ENCODE measurements at places on chromosomes 11 and 22.

DNA sequence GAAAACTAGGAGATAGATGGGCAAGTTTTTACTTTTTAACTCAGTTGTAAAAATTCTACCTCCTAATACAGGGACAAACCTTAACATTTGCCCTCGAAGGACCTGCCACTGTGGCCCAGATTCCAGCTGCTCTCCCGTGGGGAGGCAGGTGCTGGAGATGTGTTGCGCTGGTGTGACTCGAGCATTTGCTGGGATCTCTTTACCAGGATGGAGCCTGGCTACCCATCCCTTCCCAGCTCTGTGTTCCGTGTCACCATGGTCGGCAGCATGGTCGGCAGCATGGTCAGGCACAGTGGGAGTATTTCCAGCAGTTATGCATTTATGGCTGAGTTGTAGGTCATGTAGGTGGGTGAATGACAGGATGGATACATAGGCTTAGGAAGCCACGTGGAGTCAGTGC is 41.1 kb downstream of the OTOG start:
- no peak for DNase-seq

GRCh38 chr11:107799218-107799859 is 59.2 kb downstream of the SLC35F2 start:
- peak; percentile 54 for DNase-seq

DNA sequence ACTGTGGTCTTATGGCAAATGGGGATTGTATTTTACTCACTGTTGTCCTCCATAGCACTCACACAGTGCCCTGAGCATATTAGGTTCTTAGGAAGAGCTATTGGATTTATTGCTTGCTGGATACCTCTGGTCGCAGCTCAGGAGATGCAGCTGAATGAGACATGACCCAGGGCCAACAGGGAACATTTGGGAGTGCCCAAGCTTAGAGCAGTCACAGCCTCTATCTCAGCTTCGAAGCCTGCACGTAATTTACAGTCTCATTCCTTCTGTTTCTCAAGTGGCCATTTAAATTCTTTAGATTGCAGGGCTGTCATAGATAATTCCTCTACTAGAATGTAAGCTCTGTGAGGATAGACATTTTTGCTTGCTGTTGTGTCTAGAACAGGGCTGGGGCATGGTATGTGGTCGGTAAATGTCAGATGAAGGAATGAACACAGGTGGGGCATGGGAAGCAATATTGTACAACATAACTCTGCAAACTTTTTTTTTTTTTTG is 192.8 kb downstream of the GRIK4 start:
- no peak for DNase-seq

- DNase-seq = no peak
These were observed 184.9 kb downstream of the BRD1 start for GRCh38 chr22:49642741-49643140.

DNA sequence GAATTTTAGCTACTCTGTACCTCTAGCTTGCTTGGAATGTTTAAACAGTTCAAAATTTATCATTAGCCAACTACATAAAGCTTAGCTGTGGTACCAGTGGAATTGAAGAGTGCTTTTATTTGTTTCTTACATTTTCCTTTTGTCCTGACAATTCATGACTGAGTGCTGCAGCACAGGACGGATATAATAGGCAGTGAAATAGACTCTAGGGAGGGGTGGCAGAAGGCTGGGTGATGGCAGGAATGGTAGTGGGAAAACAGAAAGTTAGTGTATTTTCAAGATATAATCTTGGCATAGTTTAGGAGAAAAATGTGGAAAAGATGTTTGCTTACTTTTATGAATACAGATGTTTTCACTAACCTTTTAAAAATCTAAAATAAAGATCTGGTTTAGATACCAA is 31.1 kb upstream of the ARHGAP32 start:
- DNase-seq = no peak

- no peak for DNase-seq
These were observed 8.5 kb upstream of the ZNRF3 start for GRCh38 chr22:28874811-28875320.

- no peak for DNase-seq
These were observed 70.0 kb downstream of the RBX1 start for GRCh38 chr22:41021061-41021612.

DNA sequence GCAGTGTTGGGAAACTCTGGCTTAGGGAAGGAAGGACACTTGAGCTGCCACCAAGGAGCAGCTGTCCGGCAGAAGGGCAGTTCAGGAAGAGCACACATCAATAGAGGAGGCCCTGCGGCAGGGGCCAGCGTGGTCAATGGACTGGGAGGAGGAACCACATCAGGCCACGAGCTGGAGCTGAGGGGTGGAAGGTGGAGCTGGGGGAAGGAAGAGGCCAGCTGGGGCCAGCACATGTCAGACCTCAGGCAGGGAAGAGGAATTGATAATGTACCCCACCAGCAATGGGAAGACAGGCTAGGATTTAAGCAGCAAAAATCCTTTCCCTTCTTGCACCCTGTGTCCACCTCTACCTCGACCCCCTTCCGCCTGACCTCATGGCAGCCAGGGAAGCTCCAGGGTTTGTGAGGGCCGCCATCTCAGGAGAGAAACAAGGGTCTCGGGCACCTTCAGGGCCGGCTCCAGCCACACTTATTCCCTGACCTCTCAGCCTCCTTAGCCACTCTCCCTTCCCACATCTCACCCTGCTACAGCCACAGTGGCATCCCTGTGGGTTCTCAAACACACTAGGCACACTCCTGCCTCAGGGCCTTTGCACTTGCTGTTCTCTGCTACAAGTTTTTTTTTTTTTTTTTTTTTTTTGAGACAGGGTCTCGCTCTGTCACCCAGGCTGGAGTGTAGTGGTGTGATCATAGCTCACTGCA is 157.8 kb upstream of the GRK3 start:
- no peak for DNase-seq

GRCh38 chr11:73428699-73429098 is 52.5 kb downstream of the RELT start:
- DNase-seq = no peak

DNA sequence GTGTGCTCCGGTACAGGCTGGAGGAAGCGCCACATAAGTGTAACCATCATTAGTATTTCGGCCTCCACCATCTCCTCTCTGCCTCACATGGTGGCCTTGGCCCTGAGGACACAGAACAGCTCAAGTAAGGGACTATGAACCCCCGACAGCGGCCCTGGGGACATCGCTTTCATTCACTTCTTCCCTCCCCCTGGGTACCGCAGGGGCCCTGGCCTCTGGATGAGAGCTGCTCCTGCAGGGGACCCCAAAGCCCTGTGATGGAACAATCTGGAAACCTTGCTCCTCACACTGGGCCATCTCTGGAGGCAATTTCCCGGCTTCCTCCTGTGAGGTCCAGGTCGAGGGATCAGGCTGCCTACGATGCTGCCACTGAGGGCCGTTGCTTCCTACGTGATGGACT is 565.5 kb downstream of the BRD1 start:
- DNase-seq = no peak

- DNase-seq = peak; percentile 80
These were observed 631 bp downstream of the PHF21A start for GRCh38 chr11:46120346-46121300.

DNA sequence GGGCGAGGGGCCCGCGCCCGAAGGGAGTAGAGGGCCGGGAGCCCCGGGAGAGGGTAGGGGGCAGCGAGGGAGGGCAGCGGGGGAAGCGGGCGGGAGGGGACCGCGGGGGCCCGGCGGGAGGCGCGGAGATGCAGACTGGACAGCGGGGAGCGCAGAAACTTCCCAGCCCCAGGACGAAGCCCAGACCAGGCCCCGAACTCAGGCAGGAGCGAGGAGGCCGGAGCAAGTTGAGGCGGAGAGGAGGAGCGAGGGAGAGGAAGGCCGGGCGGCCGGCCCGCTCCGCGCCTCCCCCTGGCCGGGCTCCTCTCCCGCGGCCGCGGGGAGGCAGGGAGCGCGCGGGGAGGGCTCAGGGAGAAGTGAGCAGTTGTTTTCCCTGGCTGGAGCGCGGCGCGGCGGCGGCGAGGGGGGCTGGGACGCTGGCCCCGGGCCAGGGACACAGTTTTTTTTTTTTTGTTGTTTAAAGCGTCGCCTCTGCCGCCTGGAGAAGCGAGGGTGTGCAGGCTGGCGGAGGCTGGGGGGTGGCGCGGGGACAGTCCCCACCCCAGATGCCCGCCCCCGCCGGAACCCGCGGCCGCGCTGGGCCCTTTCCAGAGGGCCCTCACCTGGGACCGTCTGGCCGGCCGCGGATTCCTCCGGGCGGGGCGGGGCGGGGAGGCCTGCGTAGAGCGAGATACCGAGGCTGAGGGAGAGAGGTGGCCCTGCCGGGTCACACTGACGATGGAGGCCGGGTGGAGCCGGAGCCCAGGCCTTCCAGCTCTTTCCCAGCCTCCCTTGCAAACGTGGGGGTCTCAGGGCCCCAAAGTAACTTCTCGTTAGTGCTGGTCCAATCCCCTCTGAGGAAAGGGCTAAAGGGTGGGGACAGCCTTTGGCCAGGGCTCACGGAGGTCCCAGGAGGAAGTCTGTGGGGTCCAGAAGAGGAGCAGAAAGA is at the start of gene LTBP3:
TSS of gene LTBP3 (minus strand) at position 358 of the 928 bp plus-strand sequence. CDS start 400 bp downstream, outside the sequence.
- DNase-seq = peak; percentile 65

DNA sequence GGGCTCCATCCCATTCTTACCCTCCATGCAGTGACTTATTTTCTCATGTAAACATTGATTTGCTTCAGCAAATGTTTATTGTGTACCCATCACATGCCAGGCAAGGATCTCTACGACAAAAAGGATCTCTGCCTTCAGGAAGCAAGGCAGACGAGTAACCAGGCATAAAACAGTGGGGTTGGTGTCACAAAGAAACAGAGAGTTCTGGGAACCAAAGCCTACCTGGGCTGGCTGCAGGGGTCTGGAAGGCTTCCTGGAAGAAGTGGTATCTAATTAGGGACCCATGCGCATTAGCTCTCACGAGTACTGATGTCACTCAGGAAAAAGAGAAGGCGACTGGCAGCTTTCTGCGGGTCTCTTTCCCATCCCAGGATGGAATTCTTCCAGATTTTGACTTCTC is 44.5 kb downstream of the KIAA1671 start:
- no peak for DNase-seq

- DNase-seq = no peak
These were observed 25.0 kb upstream of the ARFGAP3 start for GRCh38 chr22:42881982-42882656.
